CD8-positive, alpha-beta memory T cell (primary cell): ENCODE measurements at places on chromosomes 2 and 18. TPM values are rescaled to one million over a fixed set of nuclear protein-coding genes. Genes with fewer than 3 reads are reported as not detected.

Gene REEP1
- 0.28 TPM for total RNA-seq

Gene RAMP1
- total RNA-seq, result 0.63 TPM

Gene PROKR1
- total RNA-seq, result 0.09 TPM

DNA sequence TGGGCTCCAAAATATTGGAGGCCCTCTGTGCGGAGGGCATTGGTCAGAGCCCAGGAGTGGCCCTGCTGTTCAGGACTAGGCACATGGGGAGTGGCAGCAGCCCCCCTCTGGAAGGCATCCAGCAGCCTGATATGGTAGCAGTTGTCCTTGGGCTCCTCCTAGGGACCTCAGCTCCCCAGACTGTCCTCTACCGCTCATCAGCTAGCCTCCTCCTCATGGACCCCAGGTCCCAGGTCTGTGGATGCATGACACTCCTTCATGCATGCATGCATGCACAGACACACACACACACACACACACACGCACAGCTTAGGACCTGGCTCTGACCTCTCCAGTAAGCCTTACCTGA is 15.4 kb upstream of the ATP6V1B1 start:
- no peak overlapping the region for H3K4me3 ChIP-seq
- no peaks in the 10 kb centered on the region for H3K36me3 ChIP-seq
- H3K27me3 ChIP-seq, result peaks cover 10% of the 10 kb centered on the region
- no peak overlapping the region for H3K27ac ChIP-seq
- DNase-seq, result no peak

GRCh38 chr2:88220718-88221117 is 50.6 kb downstream of the THNSL2 start:
- no peak for DNase-seq
- no peaks in the 10 kb centered on the region for H3K27me3 ChIP-seq
- no peaks in the 10 kb centered on the region for H3K36me3 ChIP-seq
- no peak overlapping the region for H3K27ac ChIP-seq

DNA sequence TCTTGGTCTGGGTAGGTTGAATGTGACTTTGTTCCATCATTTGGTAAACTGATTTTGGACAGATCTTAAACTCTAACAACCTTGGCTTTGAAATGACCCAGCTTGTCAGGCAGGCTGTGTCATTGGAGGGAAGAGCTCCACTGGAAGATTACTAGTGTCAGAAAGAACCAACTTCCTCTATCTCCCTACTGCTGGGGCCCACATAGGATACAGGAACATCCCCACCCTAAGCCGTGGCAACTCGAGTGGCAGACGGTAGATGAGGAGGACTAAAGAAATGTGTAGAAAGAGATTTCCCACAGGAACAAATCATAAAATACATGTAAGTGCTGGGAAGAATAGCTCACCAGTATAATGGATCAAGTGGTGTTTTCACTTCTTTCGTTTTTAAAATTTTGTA is 4.3 kb upstream of the G6PC2 start:
- no peaks in the 10 kb centered on the region for H3K4me1 ChIP-seq
- H3K4me3 ChIP-seq, result no peak overlapping the region
- no peak for DNase-seq
- H3K27me3 ChIP-seq, result no peaks in the 10 kb centered on the region
